ENCODE measurements at places on chromosomes 4 and X.

DNA sequence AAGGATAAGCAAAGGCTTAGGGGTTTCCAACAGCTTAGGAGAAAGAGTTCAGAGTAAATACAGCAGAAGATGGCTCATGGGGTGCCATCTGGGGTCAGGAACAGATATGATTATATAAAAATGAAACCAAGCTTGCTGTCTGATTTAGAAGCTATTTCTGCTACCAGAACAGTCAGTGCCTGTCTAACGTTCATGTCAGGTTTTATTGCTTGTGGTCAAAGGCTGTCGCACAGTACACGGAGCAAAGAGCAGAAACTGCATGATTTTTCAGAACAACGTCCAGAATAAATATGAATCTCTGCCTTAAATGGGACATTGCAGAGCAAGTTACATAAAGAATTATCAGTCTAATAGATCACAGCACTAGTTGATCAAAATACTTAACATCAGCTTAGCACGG lies 17.4 kb downstream of the CETN2 start:
- DNase-seq, result no peak

DNA sequence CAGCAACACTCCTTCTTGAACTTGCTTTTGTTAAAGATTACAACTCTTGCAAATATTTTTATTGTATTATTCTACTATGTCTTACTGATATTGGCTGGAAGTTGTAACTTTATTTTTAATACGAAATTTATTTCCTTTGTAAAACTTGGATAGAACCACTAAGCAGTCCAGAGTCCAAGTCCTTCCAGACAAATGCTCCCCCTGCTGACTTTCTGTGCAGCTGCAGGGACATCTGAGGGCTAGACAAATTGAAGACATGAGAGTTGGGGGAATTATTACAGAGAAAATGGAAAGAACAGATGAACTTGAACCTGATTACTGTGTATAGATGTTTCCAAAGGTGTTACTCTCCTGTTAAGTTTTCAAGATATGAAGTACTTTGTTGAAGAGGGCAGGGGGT lies 238.8 kb downstream of the GRIA3 start:
- DNase-seq, result no peak

GRCh38 chr4:140789759-140790158 lies 33.6 kb upstream of the TBC1D9 start:
- no peak for DNase-seq

DNA sequence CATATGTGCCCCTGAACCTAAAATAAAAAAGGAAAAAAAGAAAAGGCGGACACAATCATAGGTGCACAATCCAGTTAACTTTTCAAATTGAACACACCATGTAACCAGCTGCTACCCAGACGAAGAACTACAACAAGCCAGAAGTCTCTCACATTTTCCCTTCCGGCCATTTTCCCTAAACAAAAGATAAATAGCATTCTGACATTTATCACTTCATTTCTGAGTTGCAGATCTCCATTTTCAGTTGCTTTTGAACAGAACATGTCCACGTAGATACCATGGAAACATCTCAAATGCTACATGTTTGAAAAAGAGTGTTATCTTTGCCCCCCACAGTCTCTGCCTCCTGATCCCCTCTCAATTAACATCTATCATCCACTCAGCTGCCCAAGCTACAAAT lies 29.2 kb upstream of the CABS1 start:
- DNase-seq, result no peak

DNA sequence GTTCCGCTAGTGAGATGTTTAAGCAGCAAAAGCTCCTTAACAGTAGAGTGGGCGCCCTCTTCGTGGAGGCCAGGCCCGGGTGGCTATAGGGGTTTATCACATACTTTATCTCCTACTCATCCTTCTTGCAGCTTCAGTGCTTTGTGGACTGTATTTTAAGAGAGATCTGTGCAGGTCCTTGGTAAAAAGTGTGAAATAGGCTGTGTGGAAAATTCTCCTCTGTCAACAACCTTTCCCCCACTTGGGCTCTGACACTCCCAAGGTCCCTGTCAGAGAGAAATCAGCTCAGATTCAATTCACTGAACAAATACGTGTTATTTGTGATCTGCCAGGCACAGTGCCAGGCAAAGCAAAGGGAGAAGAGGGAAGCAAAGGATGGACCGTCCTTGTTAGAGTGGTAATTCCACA lies 214.3 kb upstream of the PPARGC1A start:
- peak; percentile 7 for DNase-seq

GRCh38 chr4:8558080-8558960 lies 21.9 kb upstream of the GPR78 start:
- DNase-seq, result no peak

DNA sequence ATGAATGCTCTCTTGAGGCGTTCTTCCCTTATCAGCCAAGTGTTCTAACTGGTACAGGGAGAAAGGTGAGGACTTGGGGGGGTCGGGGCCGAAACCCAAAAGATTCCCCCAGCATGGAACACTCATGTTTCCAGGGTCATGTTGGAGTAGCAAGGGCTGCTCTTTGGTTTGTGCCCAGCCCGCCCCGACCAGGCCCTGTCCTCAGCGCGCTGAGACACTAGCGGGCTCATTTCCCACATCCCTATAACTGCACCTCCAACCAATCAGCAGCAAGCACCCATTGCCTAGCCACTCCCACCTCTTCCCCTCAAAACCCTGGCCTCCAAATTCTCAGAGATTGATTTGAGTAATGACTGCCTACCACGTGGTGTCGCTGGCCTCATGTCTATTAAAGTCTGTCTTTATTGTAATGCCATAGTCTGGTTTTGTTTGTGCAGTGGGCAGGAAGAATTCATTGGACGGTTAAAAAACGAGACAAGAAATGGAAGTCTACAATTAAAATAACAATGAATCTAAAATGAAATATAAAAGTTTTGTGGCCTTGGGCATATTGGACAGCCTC lies 1928.4 kb downstream of the STIM2 start:
- DNase-seq, result no peak

DNA sequence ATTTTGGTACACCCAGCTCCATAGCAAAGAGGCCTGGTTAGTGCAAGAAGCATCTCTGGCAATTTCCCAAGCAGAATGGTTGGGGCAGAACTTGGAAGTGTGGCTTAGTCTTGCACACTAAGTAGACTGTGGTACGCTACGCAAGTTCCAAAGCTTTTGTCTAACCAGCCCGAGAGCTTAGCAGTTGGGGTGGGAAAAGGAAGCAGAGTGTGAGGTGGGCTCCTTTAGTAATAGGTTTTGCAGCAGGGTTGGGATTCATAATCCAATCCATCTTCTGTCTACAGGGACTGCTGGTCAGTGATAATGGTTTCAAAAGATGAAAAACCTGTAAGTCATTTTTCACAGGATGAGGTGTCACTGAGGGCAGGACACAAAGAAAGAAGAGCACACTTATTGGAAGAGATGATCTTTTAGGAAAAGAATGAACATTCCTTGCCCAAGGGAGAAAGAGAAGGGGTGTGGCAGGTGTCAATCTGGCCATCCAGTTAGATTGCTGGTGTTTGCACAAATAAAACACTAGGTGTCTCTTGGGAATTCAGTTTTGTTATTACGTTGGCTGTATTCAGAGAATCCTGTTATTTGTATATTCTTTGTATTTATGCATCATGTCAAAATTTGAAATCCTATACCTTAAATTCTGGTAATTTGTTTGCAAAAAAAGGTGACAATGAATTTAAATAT lies 244.3 kb downstream of the GPAT3 start:
- no peak for DNase-seq

- DNase-seq, result no peak
Observed at GRCh38 chr4:3655963-3656362, 110.2 kb upstream of the ADRA2C start.

GRCh38 chr4:129111919-129112318 lies 16.0 kb downstream of the C4orf33 start:
- no peak for DNase-seq

- DNase-seq, result no peak
Observed at GRCh38 chr4:163505374-163505773, 10.9 kb downstream of the TMA16 start.

GRCh38 chrX:153646620-153647373 lies at the start of gene DUSP9:
Gene DUSP9, plus strand, starts transcription at chrX:153647203. Its CDS starts 751 bp downstream, at chrX:153647954.
- no peak for DNase-seq

DNA sequence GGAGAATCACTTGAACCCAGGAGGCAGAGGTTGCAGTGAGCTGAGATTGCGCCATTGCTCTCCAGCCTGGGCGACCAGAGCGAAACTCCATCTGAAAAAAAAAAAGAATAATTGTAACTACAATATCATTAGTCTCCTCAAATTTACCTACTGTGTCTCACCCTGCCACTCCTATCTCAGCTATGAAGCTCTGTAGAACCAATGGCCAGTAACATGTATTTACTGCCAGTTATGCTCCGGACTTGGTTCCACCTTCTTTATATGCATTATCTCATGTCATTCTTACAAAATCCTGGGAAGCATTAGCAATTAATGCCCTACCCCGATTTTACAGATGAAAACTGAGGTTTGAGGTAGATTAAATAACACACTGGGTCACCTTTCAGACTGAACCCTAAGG lies 7.0 kb upstream of the FAT1 start:
- DNase-seq, result no peak

DNA sequence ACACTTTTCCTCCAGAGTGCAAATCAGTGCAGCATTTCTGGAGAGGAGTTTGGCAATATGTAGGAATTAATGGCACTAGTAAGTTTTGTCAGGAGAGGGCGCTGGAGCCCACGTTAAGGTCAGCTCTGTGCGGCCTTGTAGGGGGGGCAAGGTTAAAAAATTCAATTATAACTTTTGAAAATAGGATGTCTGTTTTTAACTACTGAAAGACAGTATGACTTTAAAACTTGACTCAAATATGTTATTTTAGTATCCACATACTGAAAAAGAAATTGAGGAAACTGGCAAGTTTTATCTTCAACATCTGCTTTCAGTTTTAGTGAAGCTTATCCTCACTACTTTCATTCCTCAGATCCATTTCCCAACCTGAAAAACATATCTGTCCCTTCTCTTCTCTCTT lies 30.9 kb upstream of the HSD17B13 start:
- peak; percentile 2 for DNase-seq

- no peak for DNase-seq
Observed at GRCh38 chr4:4991541-4992099, 27.6 kb downstream of the CYTL1 start.

DNA sequence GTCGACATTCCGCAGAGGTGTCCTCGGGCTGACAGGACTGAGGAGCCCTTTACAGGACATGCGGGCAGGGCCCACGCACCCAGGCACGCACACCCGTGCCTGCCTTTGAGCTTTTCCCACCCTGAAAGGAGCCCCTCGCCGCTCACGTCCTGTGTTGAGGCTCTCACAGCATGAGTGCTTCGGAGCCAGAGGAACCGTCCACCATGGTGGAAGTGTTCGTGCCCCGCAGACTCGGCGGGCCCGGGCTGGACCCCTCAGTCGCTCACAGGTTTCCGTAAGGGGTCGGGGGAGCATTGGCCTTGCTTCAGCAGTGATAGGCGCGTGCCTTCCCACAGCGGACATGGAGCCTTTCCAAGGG lies 36.9 kb downstream of the PIGG start:
- DNase-seq, result no peak

DNA sequence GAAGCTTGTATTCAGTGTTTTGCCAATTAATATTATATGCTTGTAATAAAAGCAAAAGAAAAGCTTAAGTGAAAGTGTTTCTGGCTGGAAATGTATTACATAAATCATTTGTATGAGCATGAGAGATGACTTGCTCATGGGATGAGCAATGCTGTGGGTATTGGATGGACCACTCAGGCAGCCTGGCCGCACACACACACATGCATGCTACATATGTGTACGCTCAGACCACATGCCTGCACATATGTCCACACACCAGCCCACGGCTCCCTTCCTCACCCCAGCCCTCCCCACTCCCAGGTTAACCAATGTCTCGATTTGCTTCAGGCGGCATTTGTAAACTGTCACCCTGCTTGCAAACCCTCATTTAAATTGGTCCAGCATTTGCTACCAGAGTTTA lies 55.9 kb downstream of the CPLX1 start:
- no peak for DNase-seq

- no peak for DNase-seq
Observed at GRCh38 chr4:32180086-32180485, 1459.9 kb downstream of the PCDH7 start.

DNA sequence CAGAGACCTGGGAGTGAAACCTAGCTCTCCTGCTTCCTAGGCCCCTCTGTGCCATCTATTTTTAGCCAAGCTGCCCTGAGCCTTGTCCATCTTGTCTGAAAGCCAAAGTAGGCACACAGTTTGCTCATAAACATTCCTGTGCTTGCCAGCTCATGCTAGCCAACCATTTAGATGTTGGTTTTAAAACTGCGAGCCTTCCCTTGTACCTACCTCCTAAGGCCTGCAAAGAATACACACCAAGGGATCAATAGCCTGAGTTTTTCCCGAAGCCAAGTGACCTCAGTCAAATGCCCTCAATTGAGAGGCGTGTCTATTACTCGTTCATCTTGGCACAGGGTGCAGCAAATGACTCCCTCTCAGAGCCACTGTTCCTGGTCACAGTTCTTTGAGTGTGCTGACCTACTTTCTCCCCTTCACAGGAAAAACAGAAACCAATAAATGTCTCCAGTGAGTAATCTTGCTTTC lies 48.5 kb downstream of the ZCCHC12 start:
- DNase-seq, result no peak

- no peak for DNase-seq
Observed at GRCh38 chr4:73902038-73902637, 32.9 kb downstream of the CXCL1 start.

- no peak for DNase-seq
Observed at GRCh38 chrX:69070949-69071650, 94.2 kb downstream of the PJA1 start.

DNA sequence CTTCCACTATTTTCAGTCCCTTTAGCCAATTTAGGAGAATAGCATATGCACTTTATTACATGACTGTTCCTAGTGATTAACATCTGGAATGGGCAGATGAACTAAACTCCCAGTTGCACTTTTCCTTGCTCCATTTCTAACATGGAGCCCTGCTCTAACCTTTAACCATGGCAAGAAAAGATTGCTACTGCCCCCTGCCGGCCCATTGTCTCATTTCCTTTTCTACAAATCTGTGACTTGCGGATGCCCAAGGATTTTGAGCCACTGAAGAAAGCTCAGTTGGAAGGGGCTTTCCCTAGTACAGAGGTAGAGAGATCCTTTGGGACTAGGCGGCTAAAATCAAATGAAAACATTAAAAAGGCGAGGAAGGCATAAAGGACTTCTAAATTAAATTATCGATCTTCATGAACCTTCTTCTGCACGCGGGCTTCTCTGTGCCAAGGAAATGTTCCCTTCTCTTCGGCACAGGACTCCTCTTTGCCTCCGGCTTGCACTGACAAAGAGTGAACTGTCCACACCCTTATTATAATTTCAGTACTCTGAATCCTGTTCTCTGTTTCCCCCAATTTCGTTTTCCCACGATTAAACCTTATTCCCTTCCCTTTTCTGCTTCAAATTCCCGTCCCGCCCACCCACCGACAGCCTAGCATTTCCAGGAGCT lies 577 bp upstream of the GLRA2 start:
- peak; percentile 1 for DNase-seq

GRCh38 chr4:164779080-164779479 lies 25.1 kb downstream of the SMIM31 start:
- DNase-seq, result no peak

GRCh38 chr4:185369731-185370130 lies 26.0 kb downstream of the LRP2BP start:
- DNase-seq, result no peak

- DNase-seq, result no peak
Observed at GRCh38 chrX:39159921-39160507, 358.8 kb downstream of the MID1IP1 start.

- no peak for DNase-seq
Observed at GRCh38 chrX:34956916-34957315, 14.3 kb downstream of the FAM47B start.
